Renal pelvis (tissue), 12 donors: ENCODE measurements at places on chromosomes 11 and 22. TPM values are rescaled to one million over a fixed set of nuclear protein-coding genes. Genes with fewer than 3 reads are reported as not detected.

The CRYAB gene
- 75.2 TPM for polyA plus RNA-seq

The CHRNA10 gene
- 1.7 TPM for polyA plus RNA-seq

DNA sequence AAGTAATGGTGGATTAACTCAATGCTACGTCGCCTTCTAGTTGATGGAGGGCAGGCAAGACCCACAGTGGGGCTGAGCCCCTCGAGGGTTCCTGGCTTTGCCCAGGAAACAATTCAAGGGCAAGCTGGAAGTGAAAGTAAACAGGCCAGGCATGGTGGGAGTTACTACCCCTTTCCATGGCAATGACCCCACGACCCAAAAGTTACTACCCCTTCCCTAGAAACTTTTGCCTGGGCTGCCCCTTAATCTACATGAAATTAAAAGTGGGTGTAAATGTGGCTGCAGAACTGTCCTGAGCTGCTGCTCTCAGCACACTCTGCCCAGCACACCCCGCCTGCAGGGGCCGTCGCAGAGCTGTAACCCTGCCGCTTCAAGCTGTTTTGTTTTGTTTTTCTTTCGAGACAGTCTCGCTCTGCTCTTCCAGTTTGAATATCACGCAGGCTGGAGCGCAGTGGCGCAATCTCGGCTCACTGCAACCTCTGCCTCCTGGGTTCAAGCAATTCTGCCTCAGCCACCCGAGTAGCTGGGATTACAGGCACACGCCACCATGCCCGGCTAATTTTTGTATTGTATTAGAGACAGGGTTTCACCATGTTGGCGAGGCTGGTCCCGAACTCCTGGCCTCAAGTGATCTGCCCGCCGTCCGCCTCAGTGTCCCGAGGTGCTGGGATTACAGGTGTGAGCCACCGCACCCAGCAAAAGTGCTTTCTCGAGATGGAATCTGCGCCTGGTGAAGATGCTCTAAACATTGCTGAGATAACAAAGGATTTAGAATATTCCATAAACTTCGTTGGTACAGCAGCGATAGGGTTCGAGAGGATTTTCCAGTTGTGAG lies 5.9 kb upstream of the RNH1 start:
- no peak for DNase-seq

The F2 gene
- 0.60 TPM for polyA plus RNA-seq

The CAT gene
- 208 TPM for polyA plus RNA-seq

GRCh38 chr22:44658311-44658953 lies 43.6 kb upstream of the PRR5 start:
- DNase-seq, result no peak

The PRDM11 gene
- 22.4 TPM for polyA plus RNA-seq

The SYT7 gene
- polyA plus RNA-seq, result 5.0 TPM
